ENCODE measurements at places on chromosomes 3 and 15. TPM values are rescaled to one million over a fixed set of nuclear protein-coding genes. Genes with fewer than 3 reads are reported as not detected.

DNA sequence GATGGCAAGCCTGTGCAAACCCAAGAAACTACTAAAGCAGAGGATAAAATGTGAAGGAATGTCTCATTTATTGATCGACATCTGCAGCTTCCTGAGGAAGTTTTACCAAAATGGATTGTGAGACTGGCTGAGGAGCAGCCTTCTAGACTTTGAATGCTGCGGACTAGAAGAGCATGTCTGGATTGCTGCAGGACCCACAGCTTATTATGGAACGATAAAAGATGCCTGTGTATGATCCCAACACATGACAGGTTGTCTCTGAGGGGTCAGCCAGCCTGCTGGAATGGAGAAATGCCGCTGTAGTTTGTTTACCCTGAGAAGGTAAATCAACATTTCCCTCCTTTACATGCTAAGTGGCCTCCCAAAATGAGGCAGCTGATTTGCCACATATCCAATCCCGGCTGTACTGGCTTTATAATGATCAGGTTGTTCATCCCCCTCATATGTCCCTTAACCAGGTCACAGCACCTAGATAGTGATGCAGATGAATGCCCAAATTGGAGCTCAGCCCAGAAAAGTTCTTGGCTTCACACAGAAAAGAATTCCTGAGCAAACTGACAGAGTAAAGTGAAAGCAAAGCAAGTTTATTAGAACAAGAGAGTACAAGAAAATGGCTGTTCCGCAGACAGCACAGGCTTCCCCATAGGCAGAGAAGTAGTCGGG lies 63.9 kb downstream of the IL12A start:
- no peak overlapping the region for H3K27ac ChIP-seq
- no peaks in the 10 kb centered on the region for H3K4me1 ChIP-seq
- H3K36me3 ChIP-seq: no peaks in the 10 kb centered on the region
- DNase-seq: no peak
- H3K27me3 ChIP-seq: no peaks in the 10 kb centered on the region

DNA sequence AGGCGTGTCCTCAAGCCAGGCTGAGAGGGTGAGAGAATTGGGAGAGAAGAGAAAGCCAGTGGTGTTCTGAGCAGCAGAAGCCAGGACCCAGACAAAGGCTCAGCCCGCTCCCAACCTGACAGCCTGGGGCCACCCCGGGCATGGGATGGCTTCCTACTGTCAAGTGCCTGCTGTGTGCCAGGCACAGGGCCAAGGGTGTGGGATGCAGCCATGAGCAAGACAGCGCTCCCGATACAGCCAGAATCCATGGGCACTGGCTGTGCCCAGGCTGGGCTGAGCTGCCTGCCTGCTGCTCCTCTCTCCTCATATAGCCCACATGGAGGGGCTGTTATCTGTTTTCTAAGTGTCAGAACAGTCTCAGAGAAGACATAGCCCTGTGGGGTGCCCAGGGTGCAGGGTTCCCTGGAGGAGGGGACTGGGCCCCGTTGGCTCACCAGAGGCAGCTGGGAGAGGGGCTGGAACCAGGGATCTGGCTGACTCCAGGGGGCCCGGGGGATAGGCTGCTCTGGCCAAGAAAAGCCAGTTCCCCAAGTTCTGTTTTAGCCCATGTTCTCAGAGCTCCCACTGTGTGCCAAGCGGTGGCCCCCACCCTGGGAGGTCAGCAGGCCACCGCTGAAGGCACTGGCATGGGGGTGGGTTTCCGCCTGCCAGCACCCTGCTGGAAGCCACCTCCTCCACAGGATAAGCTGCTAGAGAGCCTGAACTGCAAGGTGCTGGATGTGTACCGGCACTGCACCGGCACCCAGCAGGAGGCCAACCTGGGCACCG lies 39.0 kb downstream of the CFAP100 start:
- no peak overlapping the region for H3K27ac ChIP-seq
- no peak overlapping the region for H3K4me3 ChIP-seq
- peaks cover 18% of the 10 kb centered on the region for H3K36me3 ChIP-seq

CLDN16 gene
- total RNA-seq: not detected

PAQR9 gene
- not detected for total RNA-seq

DNA sequence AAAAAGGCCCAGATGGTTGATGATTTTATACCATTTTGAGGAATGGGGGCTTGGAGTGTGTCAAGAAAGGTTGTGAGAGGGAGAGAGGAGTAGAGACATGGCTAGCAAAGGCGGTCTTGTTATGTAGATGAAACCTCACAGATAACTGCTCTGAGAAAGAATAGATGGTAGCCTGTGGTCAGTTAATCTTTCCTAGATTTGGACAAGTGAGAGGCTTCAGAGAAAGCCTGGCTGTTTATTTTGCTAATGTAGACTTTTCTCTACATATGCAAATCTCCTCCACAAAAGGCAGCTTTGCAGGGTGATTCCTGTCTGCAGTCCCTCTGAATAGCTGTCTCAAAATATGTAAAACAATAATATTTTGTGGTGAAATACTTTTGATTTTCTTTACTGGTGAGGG lies 177.3 kb downstream of the OTOL1 start:
- no peaks in the 10 kb centered on the region for H3K27me3 ChIP-seq
- H3K27ac ChIP-seq: no peak overlapping the region
- DNase-seq: no peak
- no peak overlapping the region for H3K4me3 ChIP-seq
- H3K36me3 ChIP-seq: no peaks in the 10 kb centered on the region
